ENCODE measurements at places on chromosomes 1 and 21. TPM values are rescaled to one million over a fixed set of nuclear protein-coding genes. Genes with fewer than 3 reads are reported as not detected.

- no peak overlapping the region for H3K27ac ChIP-seq
- H3K4me3 ChIP-seq, result no peak overlapping the region
- no peaks in the 10 kb centered on the region for H3K36me3 ChIP-seq
- no peaks in the 10 kb centered on the region for H3K4me1 ChIP-seq
- H3K27me3 ChIP-seq, result no peaks in the 10 kb centered on the region
Measured at GRCh38 chr1:164308101-164308500, 250.9 kb upstream of the PBX1 start.

DNA sequence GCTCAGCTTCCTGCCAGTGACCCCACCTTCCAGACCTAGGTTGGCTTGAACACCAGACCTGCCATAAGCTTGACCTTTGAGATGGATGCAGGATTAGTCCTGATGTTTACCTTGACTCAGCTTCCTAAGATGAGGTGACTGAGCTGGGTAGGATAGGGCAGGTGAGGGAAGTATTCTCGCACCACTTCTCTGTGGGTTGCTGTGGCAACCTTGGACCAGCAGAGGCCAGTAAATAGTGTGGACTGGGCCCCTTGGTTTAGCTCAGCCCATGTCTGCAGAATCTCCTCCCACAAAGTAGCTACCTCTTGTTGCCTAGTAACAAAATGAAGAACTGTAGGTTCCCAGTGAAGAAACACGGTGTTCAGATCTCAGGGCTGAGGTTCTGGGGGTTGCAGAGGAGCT is 8.4 kb downstream of the RPS6KA1 start:
- DNase-seq, result peak; percentile 39
- no peaks in the 10 kb centered on the region for H3K27me3 ChIP-seq
- H3K36me3 ChIP-seq, result no peaks in the 10 kb centered on the region

- H3K27ac ChIP-seq, result no peak overlapping the region
- DNase-seq, result no peak
- no peak overlapping the region for H3K4me3 ChIP-seq
- no peaks in the 10 kb centered on the region for H3K27me3 ChIP-seq
- H3K4me1 ChIP-seq, result peaks cover 4% of the 10 kb centered on the region
Measured at GRCh38 chr21:35244514-35244913, 195.4 kb upstream of the RUNX1 start.

The VTCN1 gene
- total RNA-seq, result 0.74 TPM

GRCh38 chr1:14835725-14836124 is 237.2 kb downstream of the KAZN start:
- no peak for DNase-seq
- no peak overlapping the region for H3K4me3 ChIP-seq
- no peaks in the 10 kb centered on the region for H3K27me3 ChIP-seq
- no peaks in the 10 kb centered on the region for H3K36me3 ChIP-seq

The ITPKB gene
- 4.0 TPM for total RNA-seq

The SH2D2A gene
- total RNA-seq, result 0.32 TPM

- H3K4me3 ChIP-seq, result no peak overlapping the region
- no peak for DNase-seq
- H3K27me3 ChIP-seq, result no peaks in the 10 kb centered on the region
- H3K36me3 ChIP-seq, result peaks cover 39% of the 10 kb centered on the region
- no peak overlapping the region for H3K27ac ChIP-seq
Measured at GRCh38 chr1:11042065-11042464, 5.0 kb downstream of the MASP2 start.

The S100A8 gene
- total RNA-seq, result 43.3 TPM

The COL6A2 gene
- total RNA-seq, result 55.4 TPM

DNA sequence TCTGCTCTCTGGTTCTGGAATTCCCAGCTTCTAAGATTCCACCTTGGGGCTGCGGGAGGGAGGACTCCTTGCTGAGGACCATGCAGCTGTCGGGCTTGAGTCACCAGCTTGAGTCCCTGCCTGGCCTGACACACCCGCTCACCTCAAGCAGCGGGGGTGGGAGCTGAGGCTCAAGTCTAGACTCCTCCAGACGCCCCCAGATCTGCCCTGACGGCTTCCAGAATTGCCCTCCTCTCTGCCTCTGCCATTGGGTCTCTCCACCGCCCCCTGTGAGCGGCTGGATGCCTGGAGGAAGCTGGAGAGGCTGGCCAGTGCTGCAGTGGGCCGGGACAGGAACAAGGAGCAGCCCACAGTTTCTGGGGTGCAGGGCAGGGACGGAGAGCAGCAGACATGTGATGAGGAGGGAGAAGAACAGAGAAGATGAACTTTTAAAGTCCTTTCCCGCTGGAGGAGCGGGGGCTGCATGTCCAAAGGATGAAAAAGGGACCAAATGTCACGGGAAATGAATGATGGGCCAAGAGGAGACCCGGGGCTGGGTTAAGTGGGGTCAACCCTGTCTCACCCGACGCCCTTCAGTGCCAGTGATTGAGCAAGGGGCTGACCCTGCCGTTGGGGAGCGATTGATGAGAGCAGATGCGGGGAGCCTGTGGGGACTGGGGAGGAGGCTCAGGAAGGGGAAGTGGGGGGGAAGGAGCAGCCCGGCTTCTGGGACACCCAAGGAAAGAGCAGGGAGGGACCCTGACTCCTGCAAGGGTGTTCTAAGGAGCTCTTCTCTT is 13.5 kb downstream of the CRABP2 start:
- no peak overlapping the region for H3K4me3 ChIP-seq
- no peak for DNase-seq
- H3K4me1 ChIP-seq, result no peaks in the 10 kb centered on the region
- no peaks in the 10 kb centered on the region for H3K27me3 ChIP-seq

DNA sequence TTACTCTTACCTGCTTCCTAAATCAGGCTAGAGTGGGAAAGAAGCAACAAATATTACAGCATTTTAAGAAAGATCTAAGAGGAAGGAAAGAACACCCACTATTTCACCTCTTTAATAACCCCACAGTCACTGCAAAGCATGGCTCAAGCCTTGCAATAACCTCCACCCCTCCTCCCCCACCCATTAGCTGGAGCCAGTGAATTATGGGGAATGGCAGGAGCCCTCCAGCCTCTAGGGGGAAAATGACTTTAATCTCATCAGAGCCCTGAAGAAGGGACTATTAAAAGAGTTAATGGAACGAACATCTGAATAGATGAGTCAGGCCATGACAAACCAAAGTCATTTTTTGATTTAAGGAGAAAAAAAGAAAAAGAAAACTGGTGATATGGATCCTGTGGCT is 630.7 kb upstream of the PLXNA2 start:
- DNase-seq, result no peak
- H3K27me3 ChIP-seq, result no peaks in the 10 kb centered on the region
- no peak overlapping the region for H3K4me3 ChIP-seq
- no peak overlapping the region for H3K27ac ChIP-seq

DNA sequence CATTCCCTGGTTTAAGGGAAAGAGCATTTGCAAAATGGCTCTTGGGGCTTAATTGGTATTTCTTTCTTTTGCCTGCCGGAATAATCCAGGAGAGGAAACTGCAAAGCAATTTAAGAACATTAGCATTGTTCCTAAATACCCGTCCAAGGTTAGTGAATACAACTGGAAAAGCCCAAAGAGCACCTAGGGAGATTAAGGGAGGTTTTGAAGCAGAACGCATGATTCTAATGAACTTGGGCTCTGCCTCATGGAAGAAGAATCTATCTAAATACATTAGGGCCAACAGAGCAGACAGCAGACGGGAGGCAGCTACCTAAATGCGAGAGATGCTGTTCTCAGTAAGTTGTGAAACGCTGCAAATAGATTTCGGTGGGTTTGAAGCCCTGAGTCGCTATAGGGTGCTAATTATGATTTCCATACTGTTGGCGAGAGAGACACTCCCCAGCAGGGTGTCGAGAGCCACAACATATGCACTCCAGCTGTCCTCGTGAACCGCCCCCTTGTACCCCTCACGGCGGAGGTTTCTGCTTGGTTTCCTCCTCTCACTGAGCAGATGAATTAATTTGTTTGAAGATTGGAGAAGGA is 326.7 kb upstream of the CAMK1G start:
- H3K36me3 ChIP-seq, result no peaks in the 10 kb centered on the region
- no peaks in the 10 kb centered on the region for H3K27me3 ChIP-seq
- H3K4me3 ChIP-seq, result no peak overlapping the region

- DNase-seq, result no peak
- no peaks in the 10 kb centered on the region for H3K27me3 ChIP-seq
- H3K36me3 ChIP-seq, result no peaks in the 10 kb centered on the region
- H3K4me1 ChIP-seq, result no peaks in the 10 kb centered on the region
- H3K27ac ChIP-seq, result no peak overlapping the region
Measured at GRCh38 chr1:5119366-5120234, 465.2 kb downstream of the AJAP1 start.

- H3K4me3 ChIP-seq, result no peak overlapping the region
- H3K27ac ChIP-seq, result no peak overlapping the region
- no peak for DNase-seq
- H3K27me3 ChIP-seq, result no peaks in the 10 kb centered on the region
- H3K36me3 ChIP-seq, result no peaks in the 10 kb centered on the region
Measured at GRCh38 chr1:230122366-230123279, 55.6 kb downstream of the GALNT2 start.

- H3K36me3 ChIP-seq, result no peaks in the 10 kb centered on the region
- no peaks in the 10 kb centered on the region for H3K4me1 ChIP-seq
- DNase-seq, result peak; percentile 58
- H3K4me3 ChIP-seq, result no peak overlapping the region
Measured at GRCh38 chr21:35508139-35508888, 459.2 kb upstream of the RUNX1 start.

GRCh38 chr21:35748678-35749314 is 311.5 kb downstream of the SETD4 start:
- H3K4me3 ChIP-seq, result no peak overlapping the region
- no peaks in the 10 kb centered on the region for H3K4me1 ChIP-seq
- no peaks in the 10 kb centered on the region for H3K36me3 ChIP-seq
- no peaks in the 10 kb centered on the region for H3K27me3 ChIP-seq
- DNase-seq, result no peak

GRCh38 chr1:164592634-164593033 is 33.6 kb downstream of the PBX1 start:
- no peak overlapping the region for H3K4me3 ChIP-seq
- no peak overlapping the region for H3K27ac ChIP-seq
- peaks cover 37% of the 10 kb centered on the region for H3K4me1 ChIP-seq
- H3K27me3 ChIP-seq, result no peaks in the 10 kb centered on the region

- H3K27ac ChIP-seq, result no peak overlapping the region
- H3K4me3 ChIP-seq, result no peak overlapping the region
- H3K27me3 ChIP-seq, result no peaks in the 10 kb centered on the region
- no peaks in the 10 kb centered on the region for H3K4me1 ChIP-seq
Measured at GRCh38 chr1:166479052-166479631, 312.3 kb upstream of the FAM78B start.

DNA sequence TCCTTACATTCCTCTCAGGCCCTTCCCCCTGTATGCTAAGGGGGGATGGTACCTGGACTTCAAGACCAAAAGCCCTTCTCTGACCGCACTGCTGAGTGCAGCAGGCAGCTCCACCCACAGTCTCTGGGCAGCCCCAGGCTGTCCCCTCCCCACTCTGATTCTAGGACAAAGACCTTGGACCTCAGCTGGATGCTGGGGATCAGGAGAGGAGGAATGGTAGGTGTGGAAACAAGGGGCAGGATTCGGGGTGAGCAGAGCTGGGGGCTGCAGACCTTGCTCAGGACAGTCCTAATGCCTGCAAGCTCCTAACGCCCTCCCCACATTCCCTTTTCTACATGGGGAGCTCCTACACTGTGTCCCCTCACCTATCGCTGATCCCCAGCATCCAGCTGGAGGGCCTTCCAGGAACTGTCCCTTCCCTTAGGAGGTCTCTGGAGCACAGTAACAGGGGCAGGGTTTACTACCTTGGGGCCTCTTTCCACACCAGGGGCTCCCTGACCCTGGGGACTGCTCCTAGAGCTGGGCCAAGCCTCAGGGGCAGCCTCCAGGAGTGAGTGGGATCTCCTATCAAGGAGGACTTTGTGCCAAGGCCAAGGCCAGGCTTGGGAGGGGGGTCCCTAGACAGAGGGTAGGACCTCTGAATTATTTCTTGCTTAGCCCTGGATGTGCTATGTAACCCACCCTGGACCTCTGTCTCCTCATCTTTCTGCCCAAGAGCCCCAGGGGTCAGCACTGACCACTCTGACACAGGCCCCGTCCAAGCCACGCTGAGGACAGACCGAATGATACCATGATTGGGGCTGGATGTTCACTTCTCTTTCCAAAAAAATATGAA is 5.6 kb downstream of the CLDN19 start:
- no peak overlapping the region for H3K27ac ChIP-seq
- DNase-seq, result no peak
- H3K36me3 ChIP-seq, result no peaks in the 10 kb centered on the region
- no peaks in the 10 kb centered on the region for H3K4me1 ChIP-seq
- H3K4me3 ChIP-seq, result no peak overlapping the region
- H3K27me3 ChIP-seq, result no peaks in the 10 kb centered on the region

GRCh38 chr1:110068646-110069403 is 1.6 kb downstream of the ALX3 start:
- no peak overlapping the region for H3K27ac ChIP-seq
- DNase-seq, result no peak
- H3K4me1 ChIP-seq, result no peaks in the 10 kb centered on the region
- H3K4me3 ChIP-seq, result no peak overlapping the region
- H3K27me3 ChIP-seq, result peaks cover 40% of the 10 kb centered on the region
- no peaks in the 10 kb centered on the region for H3K36me3 ChIP-seq

DNA sequence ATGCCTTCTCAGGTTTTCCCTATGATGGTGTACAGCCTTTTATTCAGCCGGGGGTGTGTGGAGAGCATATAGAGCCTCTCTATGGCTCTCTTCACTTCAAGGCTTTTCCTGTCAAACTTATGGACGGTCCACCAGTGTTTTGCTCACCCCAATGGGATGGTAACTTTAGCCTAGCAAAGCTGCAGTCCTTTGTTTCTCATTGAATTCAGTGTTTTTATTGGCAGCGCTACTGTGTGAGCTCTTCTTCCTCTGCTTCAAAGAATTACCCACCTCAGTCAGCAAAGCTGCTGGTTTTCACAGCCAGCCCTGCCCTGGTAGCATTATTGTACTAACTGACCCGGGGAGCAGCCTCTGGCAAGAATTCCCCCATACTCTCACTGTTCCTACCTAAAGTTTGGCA is 145.3 kb upstream of the RRP15 start:
- H3K27me3 ChIP-seq, result no peaks in the 10 kb centered on the region
- H3K27ac ChIP-seq, result no peak overlapping the region
- no peaks in the 10 kb centered on the region for H3K4me1 ChIP-seq
- H3K36me3 ChIP-seq, result no peaks in the 10 kb centered on the region

GRCh38 chr1:29383746-29384371 is 147.5 kb downstream of the PTPRU start:
- no peak for DNase-seq
- H3K36me3 ChIP-seq, result no peaks in the 10 kb centered on the region
- H3K27me3 ChIP-seq, result no peaks in the 10 kb centered on the region
- no peak overlapping the region for H3K27ac ChIP-seq
- H3K4me3 ChIP-seq, result no peak overlapping the region

The IARS2 gene
- 49.1 TPM for total RNA-seq

The LCE2C gene
- not detected for total RNA-seq

DNA sequence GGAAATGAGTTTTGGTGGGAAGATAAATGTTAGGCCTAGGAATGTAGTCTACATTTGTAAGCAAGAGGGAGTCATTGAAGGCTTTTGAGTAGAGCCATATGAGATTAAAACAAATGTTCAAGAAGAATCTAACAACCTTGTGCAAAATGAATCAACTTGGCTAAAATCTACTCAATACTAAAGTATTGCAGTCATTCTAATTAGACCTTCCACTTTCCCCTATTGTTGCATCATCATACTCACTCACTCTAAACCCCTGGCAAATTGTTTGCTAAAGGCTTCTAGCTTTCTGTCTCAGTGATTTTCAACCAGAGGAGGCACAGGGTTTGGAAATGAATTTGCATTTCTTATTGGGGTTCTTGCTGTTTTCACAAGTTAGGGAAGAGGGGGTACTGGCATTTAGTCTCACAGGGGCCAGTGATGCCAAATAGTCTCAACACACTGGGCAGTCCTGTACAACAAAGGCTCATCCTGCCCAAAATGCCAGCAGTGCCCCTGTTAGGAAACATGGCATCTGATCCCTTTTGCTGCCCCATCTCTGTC is 85.3 kb downstream of the SEC16B start:
- no peak overlapping the region for H3K27ac ChIP-seq
- no peaks in the 10 kb centered on the region for H3K4me1 ChIP-seq
- peaks cover 3% of the 10 kb centered on the region for H3K27me3 ChIP-seq
- no peak overlapping the region for H3K4me3 ChIP-seq
